ENCODE measurements at places on chromosomes 3 and 15.

DNA sequence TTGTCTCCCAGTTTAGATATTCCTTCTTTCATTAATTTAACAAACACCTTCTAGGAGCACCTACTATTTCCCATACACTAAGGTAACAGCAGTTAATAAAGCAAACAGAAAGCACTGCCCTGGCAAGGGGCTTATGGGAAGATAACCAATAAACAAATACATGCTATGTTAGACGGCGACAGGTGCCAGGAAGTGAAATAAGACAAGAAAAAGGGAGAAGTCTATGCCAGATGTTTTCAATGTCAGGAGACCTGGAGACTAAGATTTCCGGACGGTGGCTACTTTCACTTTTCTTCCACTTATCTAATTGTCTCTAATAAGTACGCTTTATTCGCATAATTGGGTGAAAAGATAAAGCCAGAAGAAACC is 32.5 kb upstream of the ZNF445 start:
- peak; percentile 29 for DNase-seq

DNA sequence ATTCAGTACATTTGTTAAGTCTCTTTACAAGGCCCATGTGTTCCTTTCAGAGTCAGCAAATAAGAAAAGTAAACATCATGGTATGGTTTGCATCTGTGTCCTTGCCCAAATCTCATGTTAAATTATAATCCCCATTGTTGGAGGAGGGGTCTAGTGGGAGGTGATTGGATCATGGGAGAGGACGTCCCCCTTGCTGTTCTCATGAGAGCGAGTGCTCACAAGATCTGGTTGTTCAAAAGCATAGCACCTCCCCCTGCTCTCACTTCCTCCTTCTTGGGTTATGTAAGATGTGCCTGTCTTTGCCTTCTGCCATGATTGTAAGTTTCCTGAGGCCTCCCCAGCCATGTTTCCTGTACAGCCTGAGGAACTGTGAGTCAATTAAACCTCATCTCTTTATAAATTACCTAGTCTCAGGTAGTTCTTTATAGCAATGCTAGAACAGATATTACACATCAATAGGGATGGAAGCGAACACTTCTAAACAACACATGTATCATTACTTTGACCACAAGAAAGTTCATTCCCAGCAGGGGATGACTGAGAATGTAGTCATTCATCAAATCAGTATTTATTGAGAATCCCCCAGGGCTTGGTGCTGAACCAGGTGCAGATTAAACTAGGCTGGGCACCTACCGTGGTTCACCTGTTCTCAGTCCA is 4.1 kb downstream of the EFCAB12 start:
- DNase-seq, result no peak

DNA sequence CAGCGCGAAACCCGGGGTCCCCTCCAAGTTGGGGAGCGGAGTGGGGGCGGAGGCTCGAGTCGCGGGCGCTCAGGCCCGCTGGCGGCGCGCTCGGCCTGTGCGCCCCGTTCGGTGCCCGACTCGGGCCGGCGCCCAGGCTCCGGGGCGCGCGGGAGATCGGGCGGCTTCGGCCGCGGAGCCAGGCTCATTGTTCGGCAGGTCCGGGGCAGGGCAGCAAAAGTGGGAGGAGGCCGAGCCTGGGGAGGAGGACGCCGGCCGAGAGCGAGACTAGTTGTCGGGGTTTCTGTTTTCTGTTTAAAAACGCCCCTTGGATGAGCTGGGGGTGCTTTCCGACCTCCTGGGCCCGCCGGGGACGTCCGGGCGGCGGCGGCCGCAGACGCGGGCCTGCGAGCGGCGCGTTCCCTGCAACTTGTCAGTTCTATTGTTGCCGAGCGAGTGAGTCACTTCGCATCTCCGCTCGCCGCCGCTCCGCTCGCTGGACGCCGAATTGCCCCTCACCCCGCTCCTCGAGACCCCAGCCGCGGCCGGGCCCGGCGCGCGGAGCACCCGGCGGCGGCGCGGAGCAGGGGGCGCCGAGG is 676 bp downstream of the TCF12 start:
- peak; percentile 73 for DNase-seq

GRCh38 chr3:128794770-128795649 is 69.0 kb downstream of the RAB7A start:
- DNase-seq, result peak; percentile 62

GRCh38 chr3:53646723-53647122 is 152.3 kb downstream of the CACNA1D start:
- DNase-seq, result no peak

DNA sequence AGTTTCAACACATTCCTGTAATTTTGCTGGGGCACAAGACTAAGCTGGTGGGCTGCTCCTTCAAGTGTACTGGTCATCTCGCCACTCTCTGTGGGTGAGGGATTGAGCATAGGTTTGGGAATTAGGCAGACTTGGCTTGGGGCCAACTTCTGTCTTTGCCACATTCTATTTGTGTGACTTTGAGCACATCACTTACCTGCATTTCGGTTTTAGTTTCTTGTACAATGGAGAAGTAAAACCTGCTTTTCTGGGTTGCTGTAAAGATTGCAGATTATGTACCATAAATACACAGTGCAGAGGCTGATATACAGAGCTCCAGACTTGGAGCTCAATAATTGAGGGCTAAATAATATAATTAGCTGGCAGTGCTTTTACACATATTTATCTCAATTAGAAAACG is 162.1 kb downstream of the C3orf38 start:
- no peak for DNase-seq

GRCh38 chr3:191260431-191261303 is 61.6 kb downstream of the OSTN start:
- no peak for DNase-seq

DNA sequence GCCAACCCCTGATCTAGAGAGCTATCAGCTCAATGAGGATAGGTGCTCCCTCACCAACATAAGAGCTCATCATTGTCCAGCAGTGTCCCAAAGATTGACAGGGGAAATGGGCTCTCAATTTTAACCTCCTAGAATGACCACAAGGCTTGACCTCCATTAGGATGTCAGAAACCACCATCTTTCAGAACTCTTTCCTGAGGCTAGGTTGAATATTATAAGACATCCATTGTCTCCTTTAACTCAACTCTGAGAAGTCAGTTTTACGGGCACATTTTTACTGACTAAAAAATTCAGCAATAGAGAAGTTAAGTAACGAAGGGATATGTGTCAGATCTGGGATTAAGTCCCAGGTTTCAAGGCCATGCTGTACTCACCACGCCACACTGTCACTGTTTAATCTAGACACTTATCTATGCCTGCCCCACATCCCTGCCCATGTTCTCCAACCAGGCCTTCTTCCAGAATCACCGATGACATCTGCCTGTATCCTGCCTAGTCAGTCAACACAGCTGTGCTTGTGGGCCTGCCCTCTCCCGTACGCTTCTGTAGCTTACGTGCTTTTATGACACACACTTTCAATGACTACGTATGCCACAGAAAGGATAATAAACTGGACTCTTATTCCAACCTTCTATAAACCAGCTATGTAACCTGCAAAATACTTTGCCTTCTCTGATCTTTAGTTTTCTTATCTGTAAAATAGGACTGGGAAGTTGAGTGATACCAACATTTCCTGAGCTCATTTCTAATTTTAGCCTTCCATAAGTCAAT is 17.1 kb upstream of the MUC13 start:
- DNase-seq, result no peak

GRCh38 chr3:42101481-42101880 is 10.3 kb downstream of the TRAK1 start:
- DNase-seq, result no peak

DNA sequence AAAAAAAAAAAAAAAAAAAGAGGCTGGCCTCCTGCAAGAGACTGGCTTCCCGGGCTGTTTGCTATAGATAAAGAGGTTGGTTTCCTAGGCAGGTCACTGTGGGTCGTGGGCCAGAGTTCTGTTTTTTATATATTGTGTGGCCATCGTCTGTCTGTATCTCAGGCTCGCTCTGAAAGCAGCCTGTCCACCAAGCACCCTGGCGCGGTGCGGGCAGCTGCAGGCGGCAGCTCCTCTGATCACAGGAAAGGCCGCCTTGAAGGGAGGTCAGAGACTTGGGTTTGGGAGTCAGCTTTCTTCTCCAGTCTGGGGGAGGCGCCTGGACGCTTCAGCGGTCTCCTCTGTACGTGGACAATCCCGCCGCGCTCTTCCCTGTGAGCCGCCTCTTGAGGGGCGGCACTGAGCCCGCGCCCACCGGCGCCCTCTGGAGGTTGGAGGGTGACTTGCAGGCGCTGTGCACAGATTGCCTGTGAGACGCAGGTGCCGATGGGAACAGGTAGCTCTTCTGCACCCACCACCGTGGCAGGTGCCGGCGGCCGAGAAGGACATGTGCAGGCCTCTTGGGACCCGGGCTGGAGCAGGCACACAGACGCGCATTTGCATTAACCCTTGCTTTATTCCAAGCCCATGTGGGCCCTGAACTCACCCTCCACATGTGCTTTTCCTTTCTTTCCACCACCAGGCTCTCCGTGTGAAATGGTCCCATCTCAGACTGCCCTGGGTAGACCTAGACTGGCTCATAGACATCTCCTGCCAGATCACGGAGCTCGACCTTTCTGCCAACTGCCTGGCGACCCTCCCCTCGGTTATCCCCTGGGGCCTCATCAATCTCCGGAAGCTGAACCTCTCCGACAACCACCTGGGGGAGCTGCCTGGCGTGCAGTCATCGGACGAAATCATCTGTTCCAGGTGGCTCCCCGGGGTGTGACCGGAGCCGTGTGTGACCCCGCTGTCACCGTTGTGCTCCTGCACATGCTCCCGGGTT is 89.3 kb downstream of the LRRK1 start:
- DNase-seq, result peak; percentile 80

DNA sequence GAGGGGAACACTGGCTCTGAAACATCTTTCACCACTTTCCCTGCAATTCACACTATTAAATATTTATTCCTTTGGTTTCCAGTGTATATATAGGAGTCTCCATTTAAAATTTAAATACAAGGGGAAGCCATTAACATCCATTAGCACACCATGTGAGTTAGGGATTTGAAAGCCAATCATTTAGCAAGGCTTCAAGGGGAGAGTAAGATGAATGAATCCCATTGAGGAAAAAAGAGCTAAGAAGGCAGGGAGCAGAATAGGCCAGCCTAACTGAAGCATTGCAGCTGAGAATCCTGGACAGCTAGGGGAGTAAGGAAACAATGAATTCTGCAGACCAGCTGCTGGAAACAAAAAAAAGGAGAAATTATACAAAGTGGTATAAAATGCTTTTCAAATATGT is 426.1 kb downstream of the IL5RA start:
- no peak for DNase-seq

DNA sequence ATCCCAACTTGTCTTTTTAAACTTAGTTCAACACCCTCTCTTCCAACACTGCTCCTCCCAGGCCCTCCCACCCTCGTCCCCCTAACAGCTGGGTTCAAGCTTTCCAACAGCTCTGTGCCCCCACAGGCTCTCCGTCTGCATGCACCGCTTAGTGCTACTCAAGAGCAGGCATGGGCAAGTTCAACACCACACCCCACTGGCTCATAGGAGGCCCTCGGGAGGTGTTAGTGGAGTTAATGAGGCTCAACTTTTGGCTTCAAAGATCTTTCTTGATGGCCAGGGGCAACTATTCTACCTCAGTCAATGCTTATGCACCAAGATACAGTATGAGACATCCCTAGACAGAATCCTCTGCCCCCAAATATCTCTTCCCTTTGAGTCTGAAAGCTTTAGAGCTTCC is 114.4 kb downstream of the ANP32A start:
- DNase-seq, result no peak
